Keratinocyte (primary cell): ENCODE measurements at places on chromosomes 7 and 10. TPM values are rescaled to one million over a fixed set of nuclear protein-coding genes. Genes with fewer than 3 reads are reported as not detected.

PON1 gene
- polyA plus RNA-seq, result not detected in 3 replicates

ANKRD7 gene
- polyA plus RNA-seq, result 0.10 to 0.32 TPM (median 0.26 TPM) in 3 replicates

ACTA2 gene
- 3.0 to 9.3 TPM (median 3.7 TPM) in 3 replicates for polyA plus RNA-seq

DNA sequence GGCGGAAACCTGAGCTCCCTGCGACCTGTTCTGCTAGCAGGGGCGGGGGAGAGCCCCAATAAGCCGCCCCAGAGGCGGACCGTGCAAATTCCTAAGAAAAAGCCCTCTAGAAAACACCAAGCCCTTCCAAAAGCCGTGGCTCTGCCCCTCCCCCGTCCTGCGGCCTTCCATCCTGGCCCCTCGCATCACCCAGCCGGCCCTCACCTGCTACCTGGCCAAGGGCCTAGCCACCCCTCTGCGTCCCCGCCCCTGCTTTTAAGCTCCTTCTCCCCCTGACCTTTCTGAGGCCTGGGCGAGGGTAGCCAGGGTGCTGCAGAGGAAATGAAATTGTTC lies 24.9 kb downstream of the SKIDA1 start:
- H3K27ac ChIP-seq, result no peak overlapping the region
- H3K36me3 ChIP-seq, result no peaks in the 10 kb centered on the region

DNA sequence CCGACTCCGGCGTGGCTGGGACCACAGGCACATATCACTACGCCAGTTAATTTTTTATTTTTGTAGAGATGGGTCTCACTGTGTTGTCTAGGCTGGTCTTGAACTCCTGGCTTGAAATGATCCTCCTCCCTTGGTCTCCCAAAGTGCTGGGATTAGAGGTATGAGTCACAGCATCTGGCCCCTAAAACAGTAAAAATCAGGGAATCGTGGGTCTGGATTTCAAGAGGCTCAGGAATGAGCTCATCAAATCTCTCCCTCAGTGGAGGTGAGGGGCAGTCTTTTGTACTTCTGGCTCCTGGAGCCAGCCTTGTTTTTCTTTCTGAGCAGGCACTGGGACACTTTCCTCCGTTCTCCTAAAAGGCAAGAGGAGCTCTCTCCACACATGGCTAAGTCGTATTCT lies 32.1 kb upstream of the RHEB start:
- no peaks in the 10 kb centered on the region for H3K27me3 ChIP-seq
- H3K4me1 ChIP-seq, result peaks cover 19% of the 10 kb centered on the region
- no peak overlapping the region for H3K27ac ChIP-seq
- H3K36me3 ChIP-seq, result no peaks in the 10 kb centered on the region

DNA sequence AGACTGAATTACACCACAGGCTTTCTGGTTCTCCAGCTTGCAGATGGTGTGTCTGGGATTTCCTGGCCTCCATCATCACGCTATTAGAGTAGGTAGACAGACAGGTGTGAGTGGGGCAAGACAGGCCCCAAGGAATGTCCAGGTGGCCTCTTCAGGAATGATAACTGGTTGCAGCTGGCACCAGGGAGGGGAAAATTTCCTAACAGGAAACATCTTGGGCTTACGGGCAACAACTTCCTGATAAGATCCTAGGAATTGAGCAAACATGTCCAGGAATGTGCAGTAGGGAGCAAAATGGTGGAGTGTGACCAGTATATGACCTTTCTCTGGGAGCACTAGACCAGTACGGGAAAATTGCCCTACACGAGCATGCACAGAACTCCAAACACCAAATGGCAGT lies 11.3 kb downstream of the XRCC2 start:
- peaks cover 12% of the 10 kb centered on the region for H3K36me3 ChIP-seq
- no peaks in the 10 kb centered on the region for H3K4me1 ChIP-seq
- H3K4me3 ChIP-seq, result no peak overlapping the region
- no peak overlapping the region for H3K27ac ChIP-seq
- no peak for DNase-seq

DNA sequence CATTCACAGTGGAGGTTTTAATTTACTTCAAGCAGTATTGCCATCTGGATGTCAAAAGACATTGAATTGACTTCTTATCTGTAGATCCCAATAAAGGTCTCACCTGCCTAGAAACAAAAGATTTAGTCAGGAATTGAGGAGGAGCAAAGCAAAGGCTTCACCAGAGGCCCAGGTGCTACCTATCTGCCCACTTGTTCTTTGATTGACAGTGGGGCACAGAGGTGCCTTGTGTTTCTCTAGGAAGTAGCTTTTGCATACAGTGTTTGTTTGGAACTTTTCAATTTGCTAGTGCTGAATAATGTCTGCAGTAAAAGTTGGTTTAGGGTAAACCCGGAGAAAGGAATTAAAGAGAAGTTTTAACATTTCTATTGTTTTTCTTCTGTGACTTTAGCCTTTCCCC lies 40.4 kb downstream of the AUTS2 start:
- no peaks in the 10 kb centered on the region for H3K36me3 ChIP-seq
- H3K27ac ChIP-seq, result no peak overlapping the region
- DNase-seq, result no peak
- peaks cover 3% of the 10 kb centered on the region for H3K27me3 ChIP-seq
- no peak overlapping the region for H3K4me3 ChIP-seq

DNA sequence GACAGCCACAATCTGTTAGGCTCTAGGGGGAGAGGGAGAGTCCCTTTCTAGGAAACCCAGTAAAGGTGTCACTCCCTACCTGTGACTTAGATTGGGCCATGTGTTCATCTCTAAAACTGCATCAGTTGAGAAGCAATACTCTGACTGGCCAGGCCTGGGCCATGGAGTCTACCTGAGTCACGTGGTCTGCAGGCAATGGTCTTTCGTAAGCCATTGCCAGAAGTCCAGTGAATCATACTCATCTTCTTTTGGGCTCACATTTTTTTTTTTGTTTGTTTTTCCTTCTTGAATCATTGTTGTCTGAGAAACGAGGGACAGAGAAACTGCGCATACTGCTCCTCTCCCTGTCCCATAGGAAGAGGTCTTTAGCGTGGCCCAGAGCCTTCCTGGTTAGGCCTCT lies 215.6 kb downstream of the CCSER2 start:
- DNase-seq, result no peak
- no peak overlapping the region for H3K4me3 ChIP-seq
- H3K4me1 ChIP-seq, result peaks cover 11% of the 10 kb centered on the region
- no peaks in the 10 kb centered on the region for H3K36me3 ChIP-seq
- no peak overlapping the region for H3K27ac ChIP-seq
- no peaks in the 10 kb centered on the region for H3K27me3 ChIP-seq

DNA sequence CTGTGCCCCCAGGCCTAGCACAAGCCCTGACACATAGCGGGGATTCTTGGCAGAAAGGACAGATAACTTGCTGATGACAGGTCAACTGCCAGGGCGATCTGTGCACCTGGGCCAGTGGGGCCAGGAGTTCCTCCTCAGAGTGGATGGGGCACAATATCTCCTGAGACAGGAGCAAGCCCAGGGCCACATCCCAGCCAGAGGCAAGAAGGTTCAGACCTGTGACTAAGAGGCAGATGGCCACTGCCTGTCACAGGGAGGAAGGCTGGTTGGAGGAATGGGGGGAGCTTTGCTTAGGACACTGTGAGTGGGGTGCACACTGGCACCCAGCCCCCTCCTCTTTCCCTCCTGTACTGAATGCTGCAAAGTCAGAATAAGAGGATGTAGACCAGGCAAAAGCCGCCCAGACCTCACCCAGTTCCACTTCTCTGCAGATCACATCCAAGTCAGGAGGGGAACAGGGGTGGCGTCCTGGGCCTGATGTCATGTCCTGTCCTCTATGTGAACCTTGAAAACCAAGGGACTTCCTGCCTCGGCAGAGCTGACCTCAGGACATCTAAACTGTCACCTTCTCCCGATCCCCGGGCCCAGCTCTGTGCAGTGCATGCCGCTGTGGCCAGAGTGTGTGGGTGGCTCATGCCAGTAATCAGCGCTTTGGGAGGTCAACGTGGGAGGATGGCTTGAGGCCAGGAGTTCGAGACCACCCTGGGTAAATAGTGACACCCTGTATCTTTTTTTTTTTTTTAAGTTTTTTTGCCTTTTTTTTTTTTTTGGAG lies 1.3 kb downstream of the GUSB start:
- H3K4me1 ChIP-seq, result peaks cover 19% of the 10 kb centered on the region
- H3K36me3 ChIP-seq, result no peaks in the 10 kb centered on the region
- DNase-seq, result no peak
- H3K4me3 ChIP-seq, result no peak overlapping the region
- no peak overlapping the region for H3K27ac ChIP-seq

- no peaks in the 10 kb centered on the region for H3K36me3 ChIP-seq
- peaks cover 15% of the 10 kb centered on the region for H3K4me1 ChIP-seq
- DNase-seq, result no peak
- H3K4me3 ChIP-seq, result no peak overlapping the region
- H3K27ac ChIP-seq, result no peak overlapping the region
- no peaks in the 10 kb centered on the region for H3K27me3 ChIP-seq
Measured at GRCh38 chr10:57627642-57628178, 640.0 kb downstream of the IPMK start.

GRCh38 chr10:51696251-51696650 lies 3.1 kb downstream of the CSTF2T start:
- no peak overlapping the region for H3K4me3 ChIP-seq
- DNase-seq, result no peak
- no peak overlapping the region for H3K27ac ChIP-seq

DNA sequence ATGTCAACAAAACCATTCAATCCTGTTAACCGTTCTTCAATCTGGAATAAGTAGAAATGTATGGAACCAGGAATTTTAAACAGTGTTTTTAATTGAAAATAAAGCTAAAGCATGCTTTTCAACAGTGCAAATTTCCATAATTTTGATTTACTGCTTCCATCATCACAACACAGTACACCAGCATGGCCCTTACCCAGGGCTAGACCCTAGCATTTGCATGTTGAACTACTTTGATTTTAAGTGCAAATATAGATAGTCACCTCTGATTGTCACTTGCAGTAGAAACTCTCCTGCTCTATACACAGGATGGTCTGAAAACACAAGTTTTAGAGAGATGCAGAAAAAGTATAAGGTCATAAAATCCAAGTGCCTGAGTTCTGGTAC lies 12.1 kb downstream of the SKIDA1 start:
- no peak overlapping the region for H3K27ac ChIP-seq
- H3K27me3 ChIP-seq, result no peaks in the 10 kb centered on the region
- no peak overlapping the region for H3K4me3 ChIP-seq
- no peak for DNase-seq
- H3K4me1 ChIP-seq, result peaks cover 19% of the 10 kb centered on the region

DNA sequence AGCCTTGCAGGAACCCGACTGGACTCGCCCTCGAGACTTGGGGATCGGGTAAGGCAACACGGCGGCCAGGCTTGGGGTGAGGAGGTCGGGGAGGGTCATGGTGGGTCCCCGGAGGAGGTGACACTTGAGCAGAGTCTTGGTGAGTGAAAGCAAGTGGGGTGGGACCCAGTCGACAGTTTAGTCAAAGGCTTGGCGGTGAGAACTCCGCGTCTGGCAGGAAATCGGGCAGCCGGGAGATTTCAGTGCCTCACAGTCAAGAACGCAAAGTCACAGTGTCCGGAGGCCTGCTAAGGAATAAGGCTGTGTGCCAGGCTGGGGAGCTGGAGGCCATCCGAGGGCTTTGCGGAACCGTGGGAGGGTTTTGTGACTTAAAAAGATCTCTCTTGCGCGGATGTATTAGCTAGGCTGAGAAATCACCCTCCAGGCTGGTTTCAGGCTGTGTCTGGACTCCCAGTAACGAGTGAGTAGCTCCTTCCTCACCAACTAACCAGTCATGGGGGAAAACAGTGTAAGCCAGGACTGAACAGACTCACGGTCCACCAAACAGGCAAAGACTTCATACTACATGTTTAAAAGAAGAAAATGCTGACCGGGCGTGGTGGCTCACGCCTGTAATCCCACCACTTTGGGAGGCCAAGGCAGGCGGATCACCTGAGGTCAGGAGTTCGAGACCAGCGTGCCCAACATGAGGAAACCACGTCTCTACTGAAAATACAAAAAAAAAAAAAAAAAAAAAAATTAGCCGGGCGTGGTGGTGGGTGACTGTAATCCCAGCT lies 613 bp downstream of the AP5Z1 start:
- H3K36me3 ChIP-seq, result peaks cover 2% of the 10 kb centered on the region
- no peak for DNase-seq
- H3K4me1 ChIP-seq, result peaks cover 11% of the 10 kb centered on the region
- peak overlapping the region; percentile 89 for H3K4me3 ChIP-seq
- H3K27me3 ChIP-seq, result no peaks in the 10 kb centered on the region

DNA sequence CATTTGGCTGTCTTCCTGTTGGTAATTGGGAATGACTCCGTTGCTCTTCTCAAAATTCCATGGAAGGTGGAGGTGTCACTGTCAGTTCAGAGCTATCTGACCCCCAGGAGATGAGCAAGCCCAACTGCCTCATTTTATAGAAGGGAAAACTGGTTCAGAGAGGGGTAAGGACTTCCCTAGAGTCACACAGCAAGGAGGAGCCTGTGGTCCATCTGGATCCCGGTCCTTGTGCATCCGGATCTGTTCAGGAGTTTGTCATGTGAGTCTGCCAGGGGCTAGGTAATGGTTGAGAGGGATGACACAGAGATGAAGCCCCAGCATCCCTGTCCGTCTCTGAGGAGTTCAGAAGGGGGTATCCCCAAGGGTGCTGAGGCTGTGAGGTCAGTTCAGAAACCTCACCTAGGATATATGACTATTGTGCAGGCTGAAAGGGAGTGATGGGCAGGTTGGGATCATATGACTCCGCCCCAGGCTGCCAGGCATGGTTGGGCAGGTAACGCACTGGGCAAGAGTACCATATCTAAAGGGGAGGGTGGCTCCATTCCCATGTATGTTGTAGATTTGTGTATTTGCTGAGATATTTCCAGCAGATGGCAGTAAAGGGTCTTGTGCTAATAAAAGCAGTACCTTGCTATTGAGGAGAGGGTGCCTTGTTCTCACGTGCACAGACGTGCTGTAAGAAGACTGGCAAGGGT lies 16.0 kb upstream of the SLC29A3 start:
- H3K4me1 ChIP-seq, result peaks cover 13% of the 10 kb centered on the region
- peak; percentile 28 for DNase-seq
- no peak overlapping the region for H3K27ac ChIP-seq
- no peak overlapping the region for H3K4me3 ChIP-seq

DNA sequence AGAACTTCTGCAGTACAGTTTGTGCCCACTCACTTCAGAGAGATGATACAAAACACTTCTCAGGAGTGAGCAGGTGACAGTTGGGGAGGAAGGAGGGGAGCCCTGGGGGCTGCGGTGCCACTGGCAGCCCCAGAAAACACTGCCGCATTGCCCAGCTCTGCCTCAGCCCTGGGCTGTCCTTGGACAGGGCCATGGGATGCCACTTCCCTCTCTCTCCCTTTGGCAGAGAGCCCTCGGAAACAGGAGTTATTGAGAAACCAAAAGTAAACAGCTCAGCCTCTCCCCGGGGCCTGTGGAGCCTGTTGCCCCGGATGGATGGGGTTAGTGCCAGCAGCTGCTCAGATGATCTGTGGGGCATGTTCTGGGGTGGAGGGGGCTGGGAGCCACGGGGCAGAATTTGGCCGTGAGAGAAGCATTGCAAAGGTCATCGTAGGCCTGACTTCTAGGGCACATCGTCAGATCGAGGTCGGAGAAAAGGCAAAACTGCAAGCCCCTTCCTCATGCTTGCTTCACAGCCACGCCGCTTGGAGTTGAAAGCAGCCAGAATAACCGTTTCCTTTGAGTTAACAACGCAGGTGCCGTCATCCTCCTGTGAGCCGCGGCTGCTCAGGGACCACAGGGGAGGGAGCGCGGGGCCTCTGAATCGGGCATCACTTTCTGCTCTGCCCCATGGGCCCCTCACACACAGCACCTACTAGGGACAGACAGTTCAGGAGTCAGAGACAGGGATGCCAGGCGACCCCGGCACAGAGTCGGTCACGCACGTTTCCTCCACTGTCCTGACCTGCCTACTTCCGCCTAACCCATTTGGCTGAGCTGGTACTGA lies 256.4 kb downstream of the CAMK1D start:
- H3K27me3 ChIP-seq, result no peaks in the 10 kb centered on the region
- H3K36me3 ChIP-seq, result no peaks in the 10 kb centered on the region
- no peak for DNase-seq
- H3K4me1 ChIP-seq, result peaks cover 10% of the 10 kb centered on the region
- H3K27ac ChIP-seq, result no peak overlapping the region

- peaks cover 22% of the 10 kb centered on the region for H3K4me1 ChIP-seq
- peak; percentile 83 for DNase-seq
- H3K27ac ChIP-seq, result no peak overlapping the region
- H3K4me3 ChIP-seq, result no peak overlapping the region
- no peaks in the 10 kb centered on the region for H3K27me3 ChIP-seq
Measured at GRCh38 chr7:116426428-116427156, 72.9 kb upstream of the CAV2 start.
